CD14-positive monocyte (primary cell): ENCODE measurements at places on chromosomes 5 and 9. TPM values are rescaled to one million over a fixed set of nuclear protein-coding genes. Genes with fewer than 3 reads are reported as not detected.

The FOXD4L3 gene
- not detected for polyA plus RNA-seq

The ZNF883 gene
- polyA plus RNA-seq = not detected in 2 replicates

The IL3 gene
- not detected in 2 replicates for polyA plus RNA-seq

The RALGDS gene
- polyA plus RNA-seq = 54.2 and 63.8 TPM in 2 replicates

The SLC1A3 gene
- polyA plus RNA-seq = 1.3 TPM

The PCDHGA8 gene
- polyA plus RNA-seq = not detected in 2 replicates
